Upper lobe of left lung (tissue), 6 donors: ENCODE measurements at places on chromosomes 1 and 21.
A peak's percentile ranks its signal among the peaks of the same experiment; 100 is the strongest.

GRCh38 chr1:158803678-158804077 is 22.7 kb upstream of the OR6N2 start:
- H3K4me3 ChIP-seq = no peak overlapping the region
- H3K4me1 ChIP-seq = peaks cover 1% of the 10 kb centered on the region
- H3K27ac ChIP-seq = no peak overlapping the region
- no peak for DNase-seq
- H3K36me3 ChIP-seq = no peaks in the 10 kb centered on the region
- H3K27me3 ChIP-seq = no peaks in the 10 kb centered on the region

GRCh38 chr1:37673920-37674319 is 18.4 kb upstream of the CDCA8 start:
- no peak overlapping the region for H3K4me3 ChIP-seq
- no peaks in the 10 kb centered on the region for H3K36me3 ChIP-seq
- no peaks in the 10 kb centered on the region for H3K4me1 ChIP-seq
- no peak overlapping the region for H3K27ac ChIP-seq
- no peaks in the 10 kb centered on the region for H3K27me3 ChIP-seq

- H3K36me3 ChIP-seq = no peaks in the 10 kb centered on the region
- no peaks in the 10 kb centered on the region for H3K27me3 ChIP-seq
- no peak overlapping the region for H3K27ac ChIP-seq
These were observed 90.1 kb downstream of the PLXNA2 start for GRCh38 chr1:208154040-208154439.

- no peaks in the 10 kb centered on the region for H3K36me3 ChIP-seq
- H3K27ac ChIP-seq = no peak overlapping the region
- no peaks in the 10 kb centered on the region for H3K4me1 ChIP-seq
- no peak for DNase-seq
- H3K4me3 ChIP-seq = no peak overlapping the region
These were observed 101.6 kb downstream of the GABPA start for GRCh38 chr21:25836396-25836795.

GRCh38 chr1:53683986-53684740 is 54.8 kb downstream of the GLIS1 start:
- H3K27ac ChIP-seq = no peak overlapping the region
- no peaks in the 10 kb centered on the region for H3K36me3 ChIP-seq
- H3K27me3 ChIP-seq = no peaks in the 10 kb centered on the region
- H3K4me1 ChIP-seq = no peaks in the 10 kb centered on the region
- no peak overlapping the region for H3K4me3 ChIP-seq
- no peak for DNase-seq

DNA sequence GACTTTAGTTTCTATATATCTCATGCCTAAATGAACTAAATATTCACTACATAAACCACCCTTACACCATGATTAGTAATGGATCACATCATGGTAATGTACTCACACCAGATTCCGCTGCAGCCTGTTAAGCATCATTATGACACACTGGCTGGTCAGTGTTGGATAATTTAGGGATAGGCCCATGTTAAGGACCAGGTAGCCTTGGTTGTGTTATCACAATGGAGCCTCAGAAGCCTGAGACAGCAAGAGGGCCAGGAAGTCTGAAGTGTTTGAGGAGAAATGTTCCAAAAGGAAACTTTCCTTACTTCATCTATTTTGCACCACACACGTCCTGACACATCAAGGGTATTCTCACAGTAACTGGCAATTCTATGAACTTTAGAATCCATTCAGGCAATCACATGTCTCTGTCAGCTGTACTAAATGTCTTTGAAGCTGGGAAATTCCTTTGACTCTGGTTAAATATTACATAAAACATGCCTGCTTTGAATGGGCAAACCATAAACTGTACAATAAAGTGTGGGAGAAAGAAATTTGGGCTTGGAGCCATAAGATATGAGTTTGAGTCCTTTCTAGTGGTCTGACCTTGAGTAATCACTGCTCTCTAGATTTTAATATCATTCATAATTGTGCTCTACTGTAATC is 105.3 kb upstream of the DPT start:
- no peak for DNase-seq
- H3K36me3 ChIP-seq = no peaks in the 10 kb centered on the region
- peaks cover 17% of the 10 kb centered on the region for H3K4me1 ChIP-seq
- H3K27me3 ChIP-seq = no peaks in the 10 kb centered on the region

- no peaks in the 10 kb centered on the region for H3K36me3 ChIP-seq
- no peak for DNase-seq
- H3K4me3 ChIP-seq = no peak overlapping the region
- no peaks in the 10 kb centered on the region for H3K27me3 ChIP-seq
- no peak overlapping the region for H3K27ac ChIP-seq
These were observed 104.1 kb downstream of the RIPK4 start for GRCh38 chr21:41662761-41663160.

DNA sequence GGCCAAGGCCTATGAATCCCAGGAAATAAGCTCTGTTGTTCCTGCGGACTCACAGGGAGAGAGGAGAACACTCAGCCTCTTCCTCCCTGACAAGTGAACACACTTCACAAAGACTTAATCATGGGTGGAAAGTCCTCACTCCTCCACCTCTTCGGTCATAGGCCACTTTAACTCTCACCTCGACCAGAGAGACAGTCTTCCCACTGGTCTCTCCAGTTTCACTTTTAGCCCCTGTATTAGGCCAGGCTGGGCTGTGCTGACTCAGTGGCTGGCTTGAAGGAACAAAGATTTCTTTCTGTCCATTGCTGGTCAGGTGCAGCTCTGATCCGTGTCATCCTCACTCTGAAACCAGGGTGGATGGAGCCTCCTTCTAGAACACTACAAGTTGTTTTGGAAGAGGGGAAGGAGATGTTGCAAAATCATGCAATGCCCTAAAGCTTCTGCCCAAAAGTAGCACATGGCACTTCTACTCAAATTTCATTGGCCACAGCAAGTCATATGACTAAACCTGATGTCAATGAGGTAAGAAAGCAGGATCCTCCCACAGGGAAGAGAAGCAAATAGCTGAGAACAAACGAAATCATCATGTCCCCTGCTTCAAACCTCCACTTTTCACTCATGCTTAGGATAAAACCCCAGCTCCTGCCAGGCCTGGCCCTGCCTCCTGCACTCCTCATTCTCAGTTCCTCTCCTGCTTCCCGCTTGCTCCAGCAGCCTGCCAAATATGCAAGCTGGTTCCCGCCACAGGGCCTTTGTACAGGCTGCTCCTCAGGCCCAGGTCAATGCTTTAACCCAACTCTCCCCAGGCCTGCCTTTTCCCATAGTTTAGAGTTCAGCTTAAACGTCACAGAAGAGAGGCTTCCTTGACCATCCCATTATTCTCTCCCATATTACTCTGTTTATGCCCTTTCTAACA is 150.5 kb upstream of the RUNX3 start:
- H3K4me1 ChIP-seq = no peaks in the 10 kb centered on the region
- no peak overlapping the region for H3K27ac ChIP-seq
- no peak for DNase-seq
- no peaks in the 10 kb centered on the region for H3K27me3 ChIP-seq

DNA sequence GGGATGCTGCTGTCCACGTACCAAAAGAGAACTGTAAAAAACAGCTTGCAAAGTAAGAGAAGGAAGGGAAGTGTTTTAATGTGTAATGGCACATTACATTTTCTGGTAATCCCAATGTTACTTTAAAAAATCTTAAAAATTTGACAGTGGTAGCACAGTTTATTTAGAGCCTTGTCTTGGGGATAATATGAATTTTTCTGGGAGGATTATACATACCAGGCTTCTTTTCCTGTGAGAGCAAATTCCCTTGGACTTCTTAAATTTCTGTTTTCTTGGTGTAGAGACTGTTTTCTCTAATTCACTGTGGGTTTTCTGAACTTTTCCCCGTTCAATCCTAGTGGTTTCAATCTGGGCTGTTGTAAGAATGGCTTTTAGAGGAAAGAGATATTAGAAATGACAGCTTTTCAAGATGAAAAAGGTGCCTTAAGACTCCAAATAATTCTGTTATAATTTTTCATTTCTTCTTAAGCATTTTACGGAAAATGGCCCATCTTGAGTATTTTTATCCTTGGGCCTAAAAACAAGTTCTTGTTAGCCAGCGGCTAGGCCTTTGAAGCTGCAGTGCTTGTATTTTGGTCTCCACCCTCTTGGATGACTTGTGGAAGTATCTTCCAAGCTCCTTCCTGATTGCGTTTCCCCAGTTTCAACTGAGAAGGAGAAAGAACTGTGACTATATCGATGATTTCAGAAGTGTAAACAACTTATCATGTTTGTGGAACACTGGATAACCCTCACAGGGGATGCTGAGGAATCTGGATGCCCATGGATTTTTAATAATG is 70.0 kb downstream of the LEPR start:
- peak overlapping the region; percentile 21 for H3K27ac ChIP-seq
- no peak for DNase-seq
- peaks cover 10% of the 10 kb centered on the region for H3K4me1 ChIP-seq
- no peaks in the 10 kb centered on the region for H3K36me3 ChIP-seq

DNA sequence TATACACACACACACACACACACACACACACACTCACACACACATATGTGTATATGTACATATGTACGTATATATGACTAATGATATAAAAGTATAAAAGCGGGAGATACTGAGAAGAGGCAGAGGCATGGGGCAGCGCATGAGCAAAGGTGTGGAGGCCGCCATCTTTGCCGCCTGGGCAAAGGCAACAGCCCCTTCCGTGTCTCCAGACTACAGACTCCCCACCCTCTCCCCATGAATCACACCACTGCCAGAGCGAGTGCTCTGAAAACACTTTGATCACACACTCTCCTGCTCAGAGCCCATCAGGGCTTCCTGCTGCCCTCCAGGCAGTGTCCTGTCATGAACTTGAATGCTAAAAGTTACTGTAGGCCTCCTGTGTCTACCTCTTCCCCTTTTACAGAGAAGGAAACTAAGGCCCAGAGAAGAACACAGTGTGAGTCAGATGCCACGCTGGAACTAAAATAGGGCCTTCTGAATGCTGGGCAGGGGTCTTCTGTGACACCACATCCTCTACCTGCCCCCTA is 54.7 kb upstream of the SSBP3 start:
- no peak for DNase-seq
- H3K27me3 ChIP-seq = no peaks in the 10 kb centered on the region
- H3K4me3 ChIP-seq = no peak overlapping the region
- no peak overlapping the region for H3K27ac ChIP-seq

DNA sequence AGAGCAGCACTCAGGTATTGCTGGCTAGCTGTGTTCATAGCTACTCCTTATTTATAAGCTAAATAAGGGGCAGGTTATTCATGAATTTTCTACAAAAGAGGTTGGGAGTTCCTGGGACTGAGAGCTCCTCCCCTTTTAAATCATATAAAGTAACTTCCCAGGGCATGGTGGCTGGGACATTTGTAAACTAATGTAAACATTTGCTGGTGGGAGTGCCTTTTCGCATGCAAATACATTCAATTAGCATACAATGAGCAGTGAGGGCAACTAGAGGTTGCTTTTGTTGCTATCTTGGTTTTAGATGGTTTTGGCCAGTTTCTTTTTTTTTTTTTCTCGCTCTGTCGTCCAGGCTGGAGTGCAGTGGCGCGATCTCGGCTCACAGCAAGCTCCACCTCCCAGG is 43.4 kb downstream of the GNPAT start:
- no peaks in the 10 kb centered on the region for H3K4me1 ChIP-seq
- no peaks in the 10 kb centered on the region for H3K27me3 ChIP-seq
- H3K36me3 ChIP-seq = no peaks in the 10 kb centered on the region

- DNase-seq = no peak
- no peaks in the 10 kb centered on the region for H3K36me3 ChIP-seq
- H3K27ac ChIP-seq = no peak overlapping the region
- no peak overlapping the region for H3K4me3 ChIP-seq
These were observed 186.6 kb upstream of the FGGY start for GRCh38 chr1:59110271-59110670.

DNA sequence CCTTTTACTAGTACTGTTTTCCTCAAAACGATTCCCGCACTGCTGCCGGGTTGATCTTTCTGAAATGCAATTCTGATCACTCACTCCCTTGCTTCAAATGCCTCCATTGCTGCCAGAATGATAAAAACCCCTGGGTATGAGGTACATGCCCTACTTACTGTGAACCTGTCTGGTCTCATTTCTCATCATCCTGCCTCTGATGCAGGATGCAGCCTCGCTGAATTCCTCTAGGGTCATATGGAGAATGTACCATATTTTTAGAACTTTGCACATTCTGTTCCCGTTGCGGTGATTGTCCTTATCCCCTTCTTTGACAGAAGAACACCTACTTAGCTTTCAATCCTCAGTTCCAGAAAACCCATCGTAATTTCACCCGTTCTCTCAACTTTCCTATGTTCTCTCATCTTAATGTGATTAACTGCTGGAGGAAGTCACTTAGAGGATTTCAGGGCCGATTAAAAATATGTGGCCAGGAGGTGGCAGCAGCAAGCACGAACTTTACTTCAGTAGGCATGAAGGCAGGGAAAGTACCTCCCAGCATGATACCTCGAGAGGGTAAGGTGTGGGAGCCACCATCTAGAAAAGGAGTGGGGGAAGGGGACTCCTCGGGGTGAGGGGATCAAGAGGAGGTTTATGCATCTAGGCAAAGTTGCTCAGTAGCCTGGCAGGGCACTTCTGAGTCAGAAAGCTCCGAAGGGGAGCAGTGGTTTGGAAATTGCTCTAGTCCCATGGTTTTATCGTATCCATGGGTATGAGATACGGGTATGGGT is 361.5 kb upstream of the ZP4 start:
- H3K27ac ChIP-seq = no peak overlapping the region
